ENCODE measurements at places on chromosomes 2 and 18.

- DNase-seq = no peak
Measured at GRCh38 chr18:70078106-70078505, 127.4 kb downstream of the RTTN start.

DNA sequence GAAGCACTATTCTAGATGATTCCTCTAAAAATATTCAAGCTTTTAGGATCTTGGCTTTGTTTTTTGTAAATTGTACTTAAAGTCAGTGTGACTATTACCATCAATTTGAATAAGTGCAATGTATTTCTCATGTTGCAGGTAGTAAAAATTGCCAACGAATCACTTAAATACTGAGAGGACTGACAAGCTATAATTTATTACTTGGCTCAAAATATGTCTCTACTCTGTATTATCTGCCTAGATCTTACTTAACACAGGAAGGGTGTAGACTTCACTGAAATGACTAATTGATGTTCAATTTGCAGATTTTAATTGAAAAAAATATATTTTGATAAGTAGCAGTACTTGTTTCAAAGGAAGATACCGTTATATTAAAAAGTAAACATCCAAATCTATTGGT, 202.3 kb downstream of the SLC8A1 start:
- no peak for DNase-seq

DNA sequence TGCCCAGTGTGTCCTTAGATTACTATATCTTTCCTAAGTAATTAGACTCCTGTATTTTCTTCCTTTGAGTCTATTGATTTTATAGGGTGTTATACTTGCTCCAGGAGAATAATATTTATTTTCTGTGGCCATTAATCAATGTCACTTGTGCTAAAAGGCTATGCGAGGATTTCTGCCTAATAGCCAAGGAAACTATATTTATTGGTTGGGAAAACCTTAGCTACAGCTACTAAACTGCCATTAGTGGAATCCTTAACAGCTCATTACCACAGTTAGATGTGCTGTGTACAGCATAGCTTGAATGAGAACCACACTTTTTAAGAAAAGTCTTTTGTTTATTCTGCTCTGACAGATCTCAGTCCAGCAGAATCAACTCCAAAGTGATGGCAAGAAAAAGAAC, 537.3 kb downstream of the ERBB4 start:
- DNase-seq = no peak

GRCh38 chr18:70058916-70059315, 111.2 kb upstream of the CD226 start:
- no peak for DNase-seq

GRCh38 chr2:22842205-22842869, 542.6 kb upstream of the KLHL29 start:
- DNase-seq = no peak

- no peak for DNase-seq
Measured at GRCh38 chr2:192696857-192697256, 502.1 kb upstream of the TMEFF2 start.

DNA sequence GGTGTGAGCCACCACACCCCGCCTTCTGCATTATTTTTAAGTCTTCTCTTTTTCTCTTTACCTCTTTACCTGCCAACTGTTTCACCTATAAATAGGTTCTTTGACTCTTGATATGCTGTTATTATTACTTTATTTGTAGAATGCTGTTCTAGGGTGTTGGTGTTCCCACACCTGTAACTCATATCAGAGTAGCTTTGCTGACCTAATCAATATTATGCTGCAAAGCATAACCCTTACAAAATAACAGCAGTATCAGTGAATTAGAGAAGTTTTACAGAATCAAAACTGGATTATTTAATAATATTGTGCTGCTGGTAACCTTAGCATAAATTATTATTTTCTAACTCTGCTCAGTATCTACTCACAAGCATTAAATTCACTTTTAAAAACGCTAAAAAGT, 161.5 kb downstream of the FIGN start:
- no peak for DNase-seq

GRCh38 chr2:48258481-48259149, 271.3 kb upstream of the STON1 start:
- no peak for DNase-seq

GRCh38 chr2:189581354-189582139, 961 bp upstream of the SLC40A1 start:
- DNase-seq = peak; percentile 79

DNA sequence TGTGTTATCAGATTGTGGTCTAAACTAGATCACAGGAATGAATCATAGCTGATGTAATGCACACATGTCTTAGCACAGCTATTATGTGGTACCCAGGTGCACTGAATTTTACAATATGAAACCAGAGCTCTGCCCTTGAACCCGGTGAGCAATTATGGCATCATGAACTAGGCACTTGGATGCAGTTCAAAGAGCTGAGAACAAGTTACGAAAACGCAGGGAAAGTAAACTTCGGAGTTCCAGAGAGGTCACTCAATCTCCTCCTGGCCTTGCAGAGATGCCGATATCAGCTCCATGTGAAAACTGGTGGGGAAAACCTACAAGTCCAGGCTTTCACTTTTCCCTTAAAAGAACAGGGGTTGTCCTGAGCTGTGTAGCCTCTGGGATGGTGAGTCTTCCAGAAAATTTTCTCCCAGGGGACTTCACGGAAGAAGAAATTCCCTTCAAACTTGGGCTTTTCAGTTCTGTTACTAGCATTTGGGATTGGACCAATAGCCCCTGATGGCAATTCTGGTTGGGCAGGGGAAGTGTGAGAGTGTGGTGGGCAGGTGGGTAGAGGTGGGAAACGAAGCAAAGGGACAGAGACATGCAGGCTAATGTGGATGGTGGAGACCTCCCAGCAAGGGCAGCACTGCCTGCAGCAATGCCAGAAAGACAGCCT, 71.1 kb upstream of the SH3BP4 start:
- no peak for DNase-seq

GRCh38 chr2:146677280-146677679, 1167.5 kb upstream of the ACVR2A start:
- no peak for DNase-seq

DNA sequence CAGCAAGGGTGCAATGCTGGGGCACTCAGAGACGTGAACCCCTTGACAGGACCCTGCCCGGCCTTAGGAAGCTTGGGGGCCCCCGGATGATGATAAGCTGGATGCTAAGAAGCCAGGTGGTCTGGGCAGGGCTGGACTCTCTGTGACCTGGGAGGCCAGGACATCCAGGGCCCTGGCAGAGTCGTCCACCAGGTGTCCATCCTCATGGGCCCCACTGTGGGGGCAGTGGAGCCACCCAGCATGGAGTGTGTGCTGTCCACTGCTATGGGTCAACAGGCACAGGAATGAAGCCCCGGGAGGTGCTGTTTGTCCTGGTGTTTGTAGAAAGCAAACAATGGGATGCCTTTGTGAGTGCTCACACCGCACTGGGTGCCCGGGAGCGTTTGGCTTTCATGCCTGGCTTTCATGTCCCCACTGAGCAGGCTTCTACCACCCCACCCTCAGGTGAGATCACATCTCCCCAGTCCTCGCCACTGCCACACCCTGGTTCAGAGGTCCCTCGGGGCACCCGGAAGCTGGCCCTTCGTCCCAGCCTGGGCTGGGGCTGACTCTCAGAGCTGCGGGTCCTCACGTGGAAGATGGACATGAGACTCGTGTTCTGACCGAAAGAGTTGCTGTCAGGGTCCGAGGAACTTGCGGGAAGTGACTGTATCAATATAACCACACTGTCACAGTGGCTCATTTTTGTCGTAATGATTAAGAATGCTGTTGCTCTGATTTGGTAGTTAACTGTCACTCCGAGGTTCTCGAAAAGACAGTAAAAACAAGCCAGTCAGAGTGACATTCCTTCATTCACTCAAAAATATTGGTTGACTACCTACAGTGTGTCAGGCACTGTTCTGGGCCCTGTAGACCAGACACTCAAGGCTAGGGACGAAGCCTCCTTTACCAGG, 53.3 kb downstream of the INHBB start:
- DNase-seq = no peak

DNA sequence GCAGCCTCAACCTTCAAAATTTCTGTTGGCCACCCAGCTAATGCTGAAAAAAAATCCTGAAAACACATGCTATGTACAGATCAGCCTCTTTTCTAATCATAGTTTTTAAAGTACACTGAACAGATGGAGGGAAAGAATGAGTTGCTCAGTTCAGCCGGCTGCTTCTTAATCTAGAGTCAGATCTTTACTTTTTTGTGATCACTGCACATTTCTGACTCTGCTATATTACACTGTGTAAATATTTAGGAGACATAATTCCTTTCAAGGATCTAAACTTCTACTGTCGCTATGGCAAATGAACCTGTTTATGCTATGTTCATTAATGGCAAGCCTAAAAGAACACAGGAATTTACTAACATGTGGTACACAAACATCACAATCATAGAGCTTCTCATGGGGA, 114.2 kb downstream of the SRBD1 start:
- no peak for DNase-seq

GRCh38 chr2:235868645-235869044, 299.5 kb downstream of the GBX2 start:
- DNase-seq = no peak

DNA sequence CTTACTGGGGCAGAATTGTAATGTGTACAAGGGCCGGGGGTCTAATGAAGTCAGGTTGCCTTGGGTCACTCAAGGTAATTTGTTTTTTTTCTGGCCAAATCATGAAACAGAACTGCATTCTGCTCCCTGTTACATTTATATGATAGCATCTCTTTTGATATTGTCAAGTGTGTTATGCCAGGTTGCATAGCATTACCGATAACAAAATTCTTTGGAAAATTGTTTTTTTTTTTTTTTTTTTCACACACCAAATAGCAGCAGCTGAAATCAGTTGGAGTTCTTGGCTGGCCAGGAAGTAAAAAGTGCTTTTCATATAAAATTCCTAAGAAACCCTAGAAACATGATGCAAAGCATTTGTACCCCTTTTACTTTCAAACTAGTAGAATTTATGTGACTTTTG, 282.6 kb upstream of the FN1 start:
- no peak for DNase-seq

GRCh38 chr18:50662775-50663383, 103.0 kb downstream of the MAPK4 start:
- no peak for DNase-seq

DNA sequence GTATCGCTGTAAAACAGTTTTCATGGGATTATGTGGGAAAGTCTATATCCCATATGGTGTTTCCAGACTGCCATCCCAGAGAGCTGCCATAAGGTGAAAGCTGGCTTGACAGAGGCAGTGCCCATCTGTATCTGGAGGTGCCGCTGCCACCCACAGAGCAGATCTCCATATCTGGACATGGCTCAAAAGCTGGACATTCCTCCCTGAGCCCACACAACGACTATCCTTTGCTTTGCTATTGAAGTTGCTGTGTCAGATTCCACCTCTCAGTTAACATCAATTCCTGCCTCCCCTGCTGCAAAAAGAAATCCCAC, 55.2 kb downstream of the RND3 start:
- DNase-seq = no peak

DNA sequence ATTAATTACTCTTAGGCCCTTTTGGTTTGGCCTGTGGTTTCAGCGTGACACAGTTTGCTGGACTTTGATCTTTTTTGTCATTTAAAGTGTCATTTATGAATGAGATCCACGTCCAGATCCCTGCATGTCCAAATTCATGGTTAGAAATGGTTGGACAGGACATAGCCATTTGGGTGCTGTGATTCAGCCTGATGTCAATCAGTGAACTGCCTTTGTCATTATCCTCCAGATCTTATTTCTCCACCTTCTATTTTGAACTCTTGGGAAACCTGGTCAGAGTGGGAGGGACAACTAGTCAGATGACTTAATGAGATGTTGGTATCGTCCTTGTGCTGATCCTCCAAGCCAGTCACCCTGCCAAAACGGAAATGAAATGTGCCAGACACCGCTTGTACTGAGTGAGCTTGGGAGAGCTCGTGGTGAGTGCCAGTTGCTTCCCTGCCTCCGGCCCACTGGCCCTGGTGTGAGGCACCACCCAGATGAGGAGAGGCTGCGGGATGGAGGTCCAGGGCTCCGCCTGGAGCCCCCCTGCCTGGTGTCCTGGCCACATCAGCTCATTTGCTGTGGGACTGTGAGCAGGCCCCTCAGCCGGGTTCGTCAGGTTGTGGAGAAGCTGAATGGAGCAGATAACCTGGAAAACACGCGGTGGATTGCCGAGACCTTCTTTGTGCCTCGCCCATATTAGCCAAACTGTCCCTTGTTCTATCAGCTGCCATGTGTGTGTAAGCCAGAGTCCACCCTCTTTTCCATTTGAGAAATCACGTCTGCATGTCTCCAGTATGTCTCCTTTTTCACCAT, 70.1 kb downstream of the DGKD start:
- DNase-seq = no peak

- DNase-seq = no peak
Measured at GRCh38 chr2:44949329-44950151, 8.0 kb downstream of the SIX3 start.

- no peak for DNase-seq
Measured at GRCh38 chr2:15944325-15945017, 4.1 kb downstream of the MYCN start.

DNA sequence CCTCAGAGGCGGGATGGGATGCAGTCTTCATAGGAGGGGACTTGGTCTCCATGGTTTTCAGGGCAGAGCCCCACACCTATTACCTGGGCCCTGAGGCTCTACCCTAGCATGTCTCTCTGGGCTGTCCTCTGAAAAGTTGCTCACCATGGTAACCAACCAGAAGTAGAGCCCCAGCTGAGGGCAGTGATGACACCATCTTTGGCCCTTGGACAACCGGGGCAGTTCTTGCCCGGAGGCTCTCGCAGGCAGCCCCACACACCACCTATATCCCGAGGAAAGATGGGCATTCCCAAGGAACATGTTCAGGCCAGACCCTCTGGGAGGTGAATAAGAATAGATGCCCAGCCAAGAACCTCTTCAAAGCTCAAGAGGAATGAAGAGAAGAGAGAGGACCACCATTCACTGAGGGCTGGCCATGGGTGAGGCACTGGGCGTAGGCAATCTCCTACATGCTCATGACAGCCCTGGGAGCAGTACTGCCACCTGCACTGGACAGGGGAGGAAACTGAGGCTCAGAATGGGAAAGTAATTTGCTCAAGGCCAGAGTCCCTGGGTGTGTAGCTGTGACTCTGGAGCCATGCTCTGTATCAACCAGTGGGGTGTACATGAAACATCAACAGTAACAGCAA, 72.5 kb downstream of the HS1BP3 start:
- no peak for DNase-seq

DNA sequence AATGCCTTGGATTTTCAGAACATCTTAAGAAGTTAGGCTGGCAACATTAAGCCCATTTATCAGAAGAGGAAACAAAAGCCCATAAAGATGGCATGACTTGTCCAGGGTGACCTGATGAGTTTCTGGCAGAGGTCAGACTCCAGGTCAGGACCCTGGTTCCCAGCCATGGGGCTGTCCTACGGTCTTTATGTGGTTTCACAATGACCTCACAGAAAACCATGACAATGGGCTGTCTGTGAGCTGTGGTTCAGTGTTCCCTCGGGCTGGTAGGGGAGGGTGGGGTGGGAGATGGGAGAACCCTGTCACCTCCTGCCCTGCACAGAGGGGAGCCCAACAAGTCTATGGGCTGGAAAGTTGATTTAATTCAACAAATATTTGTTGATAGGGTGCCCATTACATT, 101.8 kb downstream of the LOXHD1 start:
- DNase-seq = no peak

GRCh38 chr2:238847841-238848690, at the start of gene TWIST2:
TSS of gene TWIST2 (plus strand) at chr2:238848085. CDS start at chr2:238848216, 131 bp downstream.
- no peak for DNase-seq

GRCh38 chr18:54023471-54023870, 201.0 kb downstream of the MBD2 start:
- DNase-seq = no peak

- DNase-seq = no peak
Measured at GRCh38 chr18:52850031-52850560, 510.1 kb downstream of the DCC start.

GRCh38 chr18:61203151-61203550, 130.1 kb upstream of the CDH20 start:
- DNase-seq = no peak

- DNase-seq = no peak
Measured at GRCh38 chr18:35682281-35682867, 100.8 kb downstream of the GALNT1 start.
